ENCODE measurements at places on chromosomes 3 and 15.
A peak's percentile ranks its signal among the peaks of the same experiment; 100 is the strongest.

GRCh38 chr15:74240002-74240568 lies 4.0 kb downstream of the CCDC33 start:
- no peak for DNase-seq

GRCh38 chr15:68299436-68299835 lies 21.9 kb downstream of the FEM1B start:
- DNase-seq = no peak

DNA sequence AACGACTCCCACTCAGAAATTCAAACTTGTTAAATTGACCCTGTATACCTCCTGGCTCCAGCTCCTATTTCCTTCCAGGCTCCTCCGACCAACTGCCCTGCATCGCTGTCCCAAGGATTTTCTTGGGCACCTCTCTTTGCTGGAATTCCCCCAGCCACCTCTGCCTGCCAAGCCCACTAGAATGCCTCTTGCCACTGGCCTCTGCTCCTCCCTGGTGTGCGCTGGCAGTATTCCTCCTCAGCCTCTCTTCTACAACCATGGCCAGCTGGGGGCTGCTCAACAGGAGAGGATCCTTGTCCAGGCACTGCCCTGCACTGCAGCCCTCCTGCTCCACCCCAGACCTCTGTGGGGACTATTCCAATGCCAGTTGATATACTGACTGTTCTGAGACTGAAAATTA lies 7.4 kb downstream of the WNT7A start:
- no peak for DNase-seq

- DNase-seq = no peak
Measured at GRCh38 chr3:145812391-145812790, 348.6 kb downstream of the PLOD2 start.

GRCh38 chr3:67083277-67083676 lies 85.2 kb downstream of the KBTBD8 start:
- peak; percentile 64 for DNase-seq

GRCh38 chr15:68278595-68279405 lies 1.3 kb downstream of the FEM1B start:
- DNase-seq = no peak

DNA sequence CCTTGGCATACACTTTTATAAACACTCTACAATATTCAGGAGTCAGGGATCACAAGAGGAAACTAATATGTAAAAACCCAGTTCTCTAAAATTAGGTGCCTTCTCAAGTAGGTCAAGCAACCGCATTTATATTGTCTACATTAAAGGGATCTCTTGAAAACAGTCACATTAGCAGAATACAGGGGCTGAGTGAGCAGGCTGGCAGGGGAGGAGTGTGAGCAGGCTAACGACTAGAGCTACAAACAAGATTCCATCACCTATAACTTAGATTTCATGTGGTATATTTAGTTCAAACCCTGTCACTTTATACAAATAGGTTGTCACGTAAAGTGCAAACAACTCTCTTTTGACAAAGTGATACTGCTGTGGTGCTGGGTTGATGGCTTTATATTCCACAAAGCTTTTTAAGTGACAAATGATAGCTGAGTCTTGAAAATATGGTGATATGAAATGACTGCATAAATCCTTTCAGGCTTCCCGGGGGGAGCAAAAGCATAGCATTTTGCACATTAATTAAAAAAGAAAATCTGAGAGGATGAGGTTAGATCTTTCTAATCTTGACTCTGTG lies 937.9 kb downstream of the FHIT start:
- no peak for DNase-seq

GRCh38 chr3:20904671-20905070 lies 718.7 kb upstream of the SGO1 start:
- no peak for DNase-seq

DNA sequence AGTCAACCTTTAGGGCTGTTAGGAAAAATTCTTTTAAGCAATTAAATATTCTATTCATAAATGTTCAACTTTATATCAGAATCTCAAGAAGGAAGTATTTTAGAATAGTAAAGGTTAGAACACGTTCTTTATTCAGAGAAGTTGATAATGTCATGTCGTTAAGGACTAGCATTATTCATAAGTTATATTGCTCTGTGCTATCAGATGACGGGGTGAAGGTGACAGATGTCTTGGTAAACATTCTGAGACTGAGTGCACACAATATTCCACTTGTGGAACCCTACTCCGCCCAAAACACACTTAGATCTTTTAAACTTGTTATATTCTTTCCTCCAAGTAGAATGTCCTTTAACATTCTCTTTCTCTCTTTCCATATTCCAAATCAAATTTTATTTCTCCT lies 7.9 kb downstream of the AP4E1 start:
- DNase-seq = no peak

DNA sequence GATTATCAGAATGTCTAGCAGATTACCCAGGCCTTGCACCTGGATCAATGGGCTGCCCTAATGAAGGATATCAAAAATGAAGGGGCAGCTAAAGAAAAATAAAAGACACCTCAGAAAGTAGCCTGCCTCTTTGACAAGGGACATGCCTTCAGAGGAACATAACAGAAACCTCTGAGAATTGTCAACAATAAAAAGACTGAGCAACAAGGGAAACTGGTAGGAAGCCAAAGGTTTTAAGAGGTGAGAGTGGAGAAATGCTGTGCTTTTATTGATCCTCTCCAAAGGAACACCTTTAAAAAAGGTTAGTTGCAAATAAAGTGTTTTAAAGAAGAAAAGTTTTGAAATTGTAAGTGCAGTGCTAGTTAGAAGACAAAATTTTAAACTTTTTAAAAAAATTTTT lies 187.8 kb upstream of the TTC14 start:
- DNase-seq = no peak

- DNase-seq = no peak
Measured at GRCh38 chr3:124553178-124553577, 177.1 kb upstream of the UMPS start.

GRCh38 chr15:87713475-87713879 lies 543.1 kb downstream of the NTRK3 start:
- DNase-seq = no peak

Data from AML-193 (cell line).